Right atrium auricular region (tissue), 2 donors: ENCODE measurements at places on chromosomes 3 and 15.
A peak's percentile ranks its signal among the peaks of the same experiment; 100 is the strongest.

- DNase-seq, result no peak
These were observed 431.6 kb upstream of the RASGRP1 start for GRCh38 chr15:38996111-38996631.

GRCh38 chr3:83039422-83039821 is 1278.0 kb upstream of the GBE1 start:
- no peak for DNase-seq

GRCh38 chr3:40128166-40128565 is 181.3 kb upstream of the EIF1B start:
- DNase-seq, result no peak

DNA sequence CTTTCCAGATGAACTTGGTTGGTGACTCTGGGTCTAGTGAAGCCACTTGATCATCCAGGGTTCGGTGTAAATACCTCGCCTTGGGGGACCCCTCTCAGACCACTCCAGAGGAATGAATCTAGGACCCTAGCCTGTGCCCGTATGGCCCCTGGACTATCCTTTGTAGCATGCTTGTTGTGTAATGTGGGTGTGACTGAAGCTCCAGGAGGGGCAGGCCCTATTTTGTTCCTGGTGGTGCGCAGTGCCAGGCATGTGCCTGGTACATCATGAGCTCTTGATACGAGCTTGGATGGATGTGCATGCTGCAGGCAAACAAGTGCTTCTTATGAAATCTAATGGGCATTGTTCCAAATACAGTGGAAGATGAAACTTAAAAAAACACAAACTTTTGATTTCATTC is 82.8 kb downstream of the EBLN2 start:
- DNase-seq, result peak; percentile 65

GRCh38 chr15:29062179-29062591 is 176.4 kb downstream of the APBA2 start:
- DNase-seq, result no peak

GRCh38 chr3:129425619-129426018 is 2.8 kb downstream of the EFCAB12 start:
- no peak for DNase-seq

GRCh38 chr3:112315791-112316190 is 17.2 kb upstream of the CD200 start:
- DNase-seq, result no peak

DNA sequence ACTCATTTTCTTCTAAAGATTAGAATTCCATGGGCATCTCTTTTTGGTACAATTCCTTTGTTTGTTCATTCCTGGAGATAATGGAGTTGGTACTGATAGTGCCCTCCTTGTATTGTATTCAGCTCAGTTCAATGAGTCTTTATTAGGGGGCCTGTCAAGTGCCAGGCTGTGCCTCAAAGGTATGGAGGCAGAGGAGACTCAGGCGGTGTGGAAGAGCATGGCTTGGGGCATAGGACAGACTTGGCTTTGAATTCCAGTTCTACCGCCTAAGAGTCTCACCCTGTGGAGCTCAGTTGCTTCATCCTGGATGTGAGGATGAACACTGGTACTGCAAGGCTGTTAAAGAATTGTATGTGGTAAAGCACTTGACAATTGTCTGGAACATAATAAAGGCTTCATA is 196.6 kb upstream of the IL12A start:
- DNase-seq, result no peak

DNA sequence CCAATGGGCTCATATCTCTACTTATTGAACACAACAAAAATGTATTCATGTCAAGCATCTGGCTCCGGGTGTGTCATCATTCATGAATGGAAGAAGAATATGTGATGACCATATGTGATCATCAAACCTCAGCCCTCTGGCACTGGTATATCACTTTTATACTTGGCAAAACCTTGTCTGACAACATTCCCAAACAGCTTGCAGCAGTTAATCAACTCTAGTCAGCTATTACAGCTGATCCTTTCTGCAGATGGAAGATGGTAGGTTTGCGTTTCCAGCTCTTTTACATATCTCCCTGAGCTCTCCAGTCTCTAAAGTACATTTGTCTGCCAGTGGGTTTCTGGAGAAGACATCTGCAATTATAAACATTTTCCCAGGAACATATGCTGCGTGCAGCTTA is 6.6 kb downstream of the PLSCR5 start:
- no peak for DNase-seq

DNA sequence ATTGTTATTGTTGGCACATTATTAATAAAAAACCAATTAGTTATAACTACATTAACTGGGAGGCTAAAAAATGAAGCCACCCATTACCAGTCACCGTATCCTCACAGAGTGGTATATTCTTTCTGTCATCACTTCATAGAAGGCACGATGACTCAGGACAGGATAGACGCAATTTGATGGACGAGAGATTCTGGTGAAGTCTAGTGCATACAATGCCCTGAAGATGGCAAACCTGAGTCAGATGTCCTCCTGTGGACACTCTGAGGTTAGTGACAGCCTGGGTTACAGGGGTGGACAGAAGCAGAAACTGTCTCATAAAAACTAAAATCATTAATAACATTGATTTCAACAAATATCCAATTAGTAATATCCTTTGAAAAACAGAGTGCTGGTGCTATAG is 150.3 kb downstream of the SLC9A9 start:
- DNase-seq, result no peak

GRCh38 chr3:136624894-136625815 is 127.0 kb downstream of the STAG1 start:
- DNase-seq, result no peak

GRCh38 chr15:77573802-77574201 is 58.9 kb downstream of the LINGO1 start:
- no peak for DNase-seq

DNA sequence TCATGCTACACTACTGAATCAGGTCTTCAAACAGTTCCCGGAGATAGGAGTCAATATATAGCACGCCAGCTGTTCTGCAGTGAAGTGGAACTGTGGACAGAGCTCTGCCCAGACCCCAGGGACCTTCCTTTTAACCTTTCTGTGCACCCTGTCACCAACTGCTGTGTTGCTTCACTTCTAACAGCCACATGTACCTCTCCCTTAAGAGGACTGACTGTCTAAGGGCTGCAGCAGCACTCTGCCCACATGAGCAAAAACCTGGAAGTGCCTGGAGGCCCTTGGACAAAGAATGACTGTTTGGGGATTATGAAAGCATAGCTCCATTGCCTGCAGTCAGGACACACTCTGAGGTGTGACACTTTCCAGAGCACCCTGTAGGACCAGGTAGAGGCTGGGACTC is 88.3 kb upstream of the CTNNB1 start:
- no peak for DNase-seq

DNA sequence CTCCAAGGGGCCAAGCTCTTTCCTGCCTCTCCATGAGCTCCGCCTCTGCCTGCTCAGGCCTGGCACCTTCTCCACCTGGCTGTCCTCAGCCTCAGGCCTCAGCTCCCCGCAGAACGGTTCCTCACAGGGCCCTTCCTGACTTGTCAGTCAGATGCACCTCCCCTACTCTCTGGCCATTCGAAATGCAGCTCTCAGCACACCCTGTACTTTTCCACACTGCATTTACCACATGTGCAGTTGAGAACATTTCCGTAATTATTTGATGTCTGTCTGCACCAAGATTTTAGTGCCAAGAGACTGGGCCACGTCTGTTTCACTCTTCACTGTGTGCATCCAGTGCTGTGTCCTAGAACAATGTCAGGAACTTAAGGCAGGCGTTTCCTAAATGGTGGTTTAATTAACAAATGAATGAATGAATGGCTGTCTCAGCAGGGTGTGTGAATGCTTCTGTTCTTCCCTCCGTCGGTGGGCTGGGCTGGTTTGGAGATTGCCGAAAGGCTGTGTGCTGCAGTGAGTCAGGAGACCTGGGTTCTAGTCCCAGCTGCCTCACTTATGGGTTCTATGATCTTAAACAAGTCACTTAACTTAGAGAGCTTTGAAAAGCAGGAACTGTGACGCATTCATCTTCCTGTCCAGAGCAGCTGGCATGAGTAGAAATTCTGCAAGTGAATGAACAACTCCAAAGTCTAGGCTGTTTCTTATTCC is 5.4 kb downstream of the MUC4 start:
- no peak for DNase-seq

- no peak for DNase-seq
These were observed 15.2 kb downstream of the SSUH2 start for GRCh38 chr3:8629151-8630021.

DNA sequence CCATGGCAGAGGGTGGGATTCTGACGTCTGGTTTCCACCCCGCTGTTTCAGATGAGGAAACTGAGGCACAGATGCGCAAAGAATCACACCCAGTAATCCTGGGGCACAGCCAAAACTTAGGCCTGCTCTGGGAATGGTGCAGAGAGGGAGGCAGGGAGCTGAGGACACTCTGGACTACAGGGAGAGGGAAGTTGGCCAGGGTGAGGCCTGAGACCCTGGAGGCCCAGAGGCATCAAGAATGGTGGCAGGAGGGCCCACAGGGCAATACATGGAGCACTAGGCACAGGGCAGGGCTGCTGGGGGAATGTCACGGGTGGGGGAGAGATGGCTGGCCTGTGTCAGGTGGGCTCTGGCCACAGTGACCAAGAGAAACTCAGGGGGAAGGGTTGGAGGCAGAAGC is 63.6 kb downstream of the TLE3 start:
- no peak for DNase-seq

DNA sequence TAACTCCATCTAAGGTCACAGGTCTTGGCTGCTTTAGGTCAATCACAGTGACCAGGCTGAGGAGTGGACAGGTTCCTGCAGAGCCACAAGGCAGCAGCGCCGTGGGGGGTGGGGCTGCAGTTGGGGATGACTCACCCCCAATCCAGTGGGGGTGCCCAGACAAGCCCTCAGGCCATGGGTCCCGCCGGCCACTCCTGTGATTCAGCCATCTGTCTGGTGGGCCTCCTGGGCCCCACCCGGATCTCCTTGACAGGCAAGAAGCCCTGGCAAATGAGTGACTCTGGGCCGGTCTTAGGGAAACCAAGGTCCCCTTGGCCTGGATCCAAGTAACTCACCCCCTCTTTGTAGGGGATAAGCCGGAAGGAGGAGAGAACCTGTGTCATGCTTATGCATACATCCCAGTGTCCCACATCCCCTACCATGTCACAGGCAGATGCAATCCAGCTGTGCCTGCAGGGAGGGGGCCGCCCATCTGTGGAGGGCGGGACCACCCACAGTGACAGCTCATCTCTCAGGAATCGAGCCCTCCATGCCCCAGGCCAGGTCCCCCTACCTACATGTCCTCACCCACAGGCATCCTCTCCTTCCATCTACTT is 495 bp upstream of the COL7A1 start:
- DNase-seq, result peak; percentile 71

- no peak for DNase-seq
These were observed 29.2 kb downstream of the ILDR1 start for GRCh38 chr3:121992601-121993560.

GRCh38 chr3:108599677-108600409 is 10.3 kb downstream of the DZIP3 start:
- DNase-seq, result no peak

DNA sequence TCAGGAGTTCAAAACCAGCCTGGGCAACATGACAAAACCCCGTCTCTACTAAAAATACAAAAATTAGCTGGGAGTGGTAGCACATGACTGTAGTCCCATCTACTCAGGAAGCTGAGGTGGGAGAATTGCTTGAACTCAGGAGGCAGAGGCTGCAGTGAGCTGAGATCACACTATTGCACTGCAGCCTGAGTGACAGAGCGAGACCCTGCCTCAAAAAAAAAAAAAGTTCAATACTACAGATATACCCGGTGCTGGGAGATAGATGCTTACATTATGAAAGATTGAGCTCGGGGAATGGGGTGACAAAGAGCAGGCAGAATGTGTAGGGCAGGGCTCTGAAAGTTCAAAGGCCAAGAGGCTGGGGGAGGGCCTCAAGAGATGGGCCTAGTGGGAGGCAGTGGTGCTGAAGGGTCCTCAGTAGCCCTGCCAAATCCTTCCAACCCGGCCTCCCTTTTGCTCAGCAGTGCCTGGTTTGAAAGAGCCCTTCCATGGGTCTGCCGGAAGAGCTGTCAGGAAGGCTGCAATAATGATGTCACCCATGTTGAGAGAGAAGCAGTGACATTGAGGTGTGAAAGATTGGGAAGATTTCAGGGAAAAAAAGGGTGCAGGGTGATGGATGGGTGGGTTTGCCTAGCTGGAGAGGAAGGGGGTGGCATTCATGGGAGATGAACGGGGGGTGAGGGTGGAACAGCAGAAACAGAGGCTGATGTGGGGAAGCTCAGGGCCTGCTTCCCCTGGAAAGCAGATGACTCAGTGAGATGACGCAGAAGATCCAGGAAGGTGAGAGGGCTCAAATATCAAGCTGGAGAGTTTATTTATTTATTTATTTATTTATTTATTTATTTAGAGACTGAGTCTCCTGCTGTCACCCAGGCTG is 20.0 kb upstream of the IREB2 start:
- DNase-seq, result no peak

GRCh38 chr3:179244878-179245277 is 6.0 kb downstream of the KCNMB3 start:
- DNase-seq, result no peak

DNA sequence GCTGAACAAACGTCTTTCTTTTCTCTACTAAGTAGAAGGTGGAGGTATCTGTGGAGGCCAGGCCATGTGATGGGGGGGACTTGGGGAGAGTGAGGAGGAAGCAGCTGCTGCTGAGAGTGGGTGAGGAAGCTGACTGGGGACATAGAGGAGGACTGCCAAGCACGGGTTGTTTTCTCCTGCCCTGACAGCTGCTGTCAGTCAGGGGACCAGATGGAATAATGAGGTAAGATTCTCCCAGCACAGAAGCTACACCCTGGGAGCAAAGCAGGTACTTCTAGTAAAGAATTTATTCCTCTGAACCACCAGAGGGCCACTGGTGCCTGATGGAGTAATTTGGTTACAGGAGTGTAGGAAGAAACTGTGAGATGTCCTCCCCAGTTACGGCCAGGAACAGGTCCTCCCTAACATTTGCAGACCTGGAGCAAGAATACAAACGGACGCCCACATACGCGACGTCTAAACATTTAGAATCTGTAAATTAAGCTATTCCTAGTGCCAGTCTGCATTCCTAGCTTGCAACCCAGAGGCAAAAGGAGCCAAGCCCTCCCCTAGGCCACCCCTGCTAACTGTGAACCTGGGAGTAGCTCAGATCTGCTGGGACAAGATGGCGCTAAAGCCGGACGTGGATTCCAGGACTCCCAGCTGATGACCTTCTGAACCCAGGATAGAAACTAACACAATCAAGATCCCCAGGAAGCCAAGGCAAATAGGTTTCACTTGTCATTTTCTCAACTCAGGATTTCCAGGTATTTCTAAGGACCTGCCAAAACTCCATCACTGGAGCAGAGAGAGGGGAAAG is 14.8 kb downstream of the CRYGS start:
- DNase-seq, result no peak
